Activated CD4-positive, alpha-beta T cell treated with anti-CD3 and anti-CD28 coated beads for 4 hours (primary cell): ENCODE measurements at places on chromosomes 1 and 21.

GRCh38 chr1:184218458-184219075 is 167.0 kb downstream of the TSEN15 start:
- no peak for DNase-seq

GRCh38 chr21:38346286-38346685 is 89.5 kb downstream of the KCNJ15 start:
- no peak for DNase-seq

DNA sequence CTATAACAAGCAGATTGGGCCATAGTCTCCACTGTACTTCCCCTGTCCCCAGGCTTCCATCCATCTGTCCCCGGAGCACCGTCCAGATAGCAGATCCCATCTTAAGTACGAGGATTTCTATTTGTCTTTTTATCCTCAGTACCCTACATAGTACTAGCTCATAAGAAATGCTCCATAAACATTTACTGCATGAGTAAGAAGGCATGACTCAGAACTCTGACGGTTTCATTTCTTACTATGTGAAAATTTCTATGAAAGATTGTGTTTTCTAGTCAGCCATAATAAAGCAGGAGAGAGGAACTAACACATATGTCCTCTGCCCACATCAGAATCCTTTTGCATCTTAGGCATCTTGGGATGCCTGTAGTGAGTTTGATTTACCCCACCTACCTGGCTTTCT is 49.5 kb downstream of the CHD1L start:
- no peak for DNase-seq

GRCh38 chr1:157198619-157199420 is 60.6 kb upstream of the ETV3 start:
- no peak for DNase-seq

DNA sequence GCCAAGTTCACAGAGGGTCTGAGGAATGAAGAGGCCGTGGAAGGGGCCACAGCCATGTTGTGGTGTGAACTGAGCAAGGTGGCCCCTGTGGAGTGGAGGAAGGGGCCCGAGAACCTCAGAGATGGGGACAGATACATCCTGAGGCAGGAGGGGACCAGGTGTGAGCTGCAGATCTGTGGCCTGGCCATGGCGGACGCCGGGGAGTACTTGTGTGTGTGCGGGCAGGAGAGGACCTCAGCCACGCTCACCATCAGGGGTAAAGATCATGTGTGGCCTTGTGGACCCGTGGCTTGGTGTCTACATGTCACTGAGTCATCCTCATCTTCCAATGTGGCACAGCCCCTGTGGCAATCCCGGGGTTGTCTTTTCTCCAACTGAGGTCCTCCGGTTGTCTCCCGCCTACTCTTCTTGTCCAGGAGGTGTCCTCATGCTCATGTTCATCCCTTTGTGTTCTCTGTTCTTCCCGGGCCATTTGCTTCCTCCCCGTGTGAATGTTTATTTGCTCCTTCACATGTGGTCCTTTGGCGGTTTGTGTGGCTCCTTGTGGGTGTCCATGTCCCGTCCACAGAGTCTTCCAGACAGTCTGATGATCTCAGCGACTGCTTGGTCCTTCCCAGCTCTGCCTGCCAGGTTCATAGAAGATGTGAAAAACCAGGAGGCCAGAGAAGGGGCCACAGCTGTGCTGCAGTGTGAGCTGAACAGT is 84.2 kb downstream of the OBSCN start:
- DNase-seq, result no peak

- no peak for DNase-seq
These were observed 5.5 kb downstream of the SWT1 start for GRCh38 chr1:185162491-185162890.

GRCh38 chr1:203666609-203667008 is 40.0 kb downstream of the ATP2B4 start:
- no peak for DNase-seq

GRCh38 chr1:47210666-47211065 is 20.8 kb upstream of the PDZK1IP1 start:
- DNase-seq, result no peak

- no peak for DNase-seq
These were observed 978 bp downstream of the SLC39A1 start for GRCh38 chr1:153962088-153963029.
